Fibroblast of gingiva (primary cell): ENCODE measurements at places on chromosomes 5 and 9.

- DNase-seq: no peak
Measured at GRCh38 chr9:131639769-131640437, 94.6 kb downstream of the PRRT1B start.

DNA sequence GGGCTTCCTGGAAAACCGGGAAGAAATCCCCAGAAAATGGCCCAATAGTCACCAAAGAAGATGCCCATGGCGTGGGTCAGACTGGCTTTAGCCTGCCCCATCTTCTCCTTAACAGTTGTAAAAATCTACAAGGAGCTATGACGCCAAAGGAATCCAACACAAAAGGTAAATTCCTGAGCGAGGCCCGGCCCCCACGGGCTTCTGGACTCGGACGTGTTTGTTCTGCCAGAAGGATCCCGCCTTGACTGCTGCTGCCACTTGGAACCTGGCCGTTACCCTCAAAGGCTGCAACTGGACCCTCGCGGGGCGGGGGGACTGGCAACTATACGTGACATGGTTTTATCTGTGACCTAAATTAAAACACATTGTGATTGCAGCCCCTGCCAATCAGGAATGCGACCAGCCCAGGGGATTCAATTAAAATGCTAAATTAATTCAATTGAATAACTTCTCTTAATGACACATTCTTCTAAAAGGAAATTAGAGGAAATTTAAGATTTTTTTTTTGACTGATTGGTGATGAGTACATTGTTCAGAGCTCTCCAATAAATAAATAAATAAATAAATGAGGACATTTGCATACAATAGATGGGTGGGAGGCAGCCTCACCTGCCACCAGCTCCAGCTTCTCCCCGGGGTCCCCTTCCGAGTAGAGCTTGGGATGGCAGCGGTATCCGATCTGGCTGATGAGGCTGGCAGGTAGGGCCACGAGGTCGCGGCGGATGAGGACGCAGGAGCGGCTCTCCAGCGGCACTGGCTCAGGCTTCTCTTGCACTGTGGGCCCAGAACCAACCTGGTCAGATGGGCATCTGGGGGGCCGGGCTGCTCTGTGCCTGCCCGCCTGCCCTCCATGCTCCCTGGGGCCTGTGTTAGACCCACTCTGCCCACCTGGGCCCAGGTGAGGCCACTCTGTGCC is 54.7 kb upstream of the UBAC1 start:
- no peak for DNase-seq

- DNase-seq: no peak
Measured at GRCh38 chr9:136700959-136701667, 11.3 kb upstream of the DIPK1B start.

- no peak for DNase-seq
Measured at GRCh38 chr9:81841333-81841732, 86.9 kb upstream of the SPATA31D4 start.

GRCh38 chr9:110156902-110157301 is 51.1 kb downstream of the C9orf152 start:
- DNase-seq: peak; percentile 97
